ENCODE measurements at places on chromosomes 12 and 14.

- no peak for DNase-seq
Observed at GRCh38 chr12:61765926-61766325, 494.3 kb upstream of the USP15 start.

GRCh38 chr12:106285982-106286381, 16.6 kb upstream of the TCP11L2 start:
- no peak for DNase-seq

DNA sequence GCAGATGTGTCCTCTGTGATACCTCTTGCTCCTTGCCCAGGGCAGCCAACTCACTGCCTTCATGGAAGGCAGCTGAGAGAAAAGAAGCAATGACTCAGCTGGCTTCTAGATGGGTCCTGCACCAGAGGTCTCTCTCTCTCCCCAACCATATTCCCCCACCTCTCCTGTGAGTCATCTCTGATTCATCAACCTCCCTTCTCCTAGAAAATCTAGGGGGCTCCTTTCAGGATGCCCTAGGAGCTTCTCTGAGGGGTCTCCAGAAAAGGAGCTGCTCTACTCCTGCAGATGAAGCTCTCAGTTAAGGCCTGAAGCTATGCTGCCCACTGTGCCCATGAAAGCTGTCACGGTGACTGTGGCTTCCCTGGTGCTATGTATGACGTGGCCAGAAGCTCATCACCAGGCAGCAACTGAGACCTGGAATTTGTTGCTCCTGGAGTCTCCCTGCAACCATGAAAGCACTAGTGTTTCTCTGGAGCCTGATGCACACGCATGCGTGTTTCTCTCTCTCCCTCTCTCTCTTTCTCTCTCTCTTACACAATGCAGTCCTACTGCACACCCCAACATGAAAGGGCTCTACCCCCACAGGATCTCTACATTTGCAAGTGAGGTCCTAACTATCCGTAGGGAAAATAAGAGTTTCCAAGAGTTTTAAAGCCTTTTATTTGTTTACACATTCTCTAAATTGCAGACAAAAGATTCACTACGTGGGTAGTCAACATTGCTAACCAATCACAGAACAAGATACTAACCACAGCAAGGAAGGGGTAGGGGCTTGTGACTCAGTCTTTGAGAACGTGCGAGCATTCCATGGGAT, 285.3 kb downstream of the DPF3 start:
- DNase-seq: no peak

DNA sequence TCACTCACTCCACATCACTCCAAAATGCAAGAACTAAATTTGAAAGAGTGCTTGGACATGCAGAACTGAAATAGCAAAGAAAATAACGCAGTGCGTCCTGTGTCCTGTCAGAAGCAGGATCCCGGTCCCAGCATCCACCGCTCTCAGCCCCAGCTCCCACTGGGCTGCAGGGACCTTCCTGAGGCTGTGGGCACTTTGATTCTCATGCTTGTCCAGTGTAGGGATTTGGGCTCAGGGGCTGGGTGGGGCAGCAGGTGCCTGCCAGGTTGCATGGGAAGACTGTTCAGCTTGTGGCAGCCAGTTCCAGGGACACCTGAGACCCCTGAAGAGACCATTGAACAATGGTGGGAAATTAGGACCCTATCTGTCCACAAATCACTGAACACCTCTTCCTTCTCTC, 140.0 kb upstream of the FKBP4 start:
- DNase-seq: peak; percentile 30

DNA sequence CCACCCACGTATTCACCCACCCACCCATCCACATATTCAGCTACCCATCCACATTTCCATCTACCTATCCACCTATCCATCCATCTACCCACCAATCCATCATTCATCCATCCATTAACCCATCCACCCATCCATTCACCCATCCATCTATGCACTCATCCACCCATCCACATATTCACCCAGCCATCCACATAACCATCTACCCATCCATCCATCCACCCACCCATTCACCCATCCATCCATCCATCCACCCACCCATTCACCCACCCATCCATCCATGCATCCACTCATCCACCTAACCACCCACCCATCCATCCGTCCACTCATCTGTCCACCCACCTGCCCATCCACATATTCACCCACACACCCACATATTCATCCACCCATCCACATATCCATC, 70.5 kb downstream of the LGMN start:
- peak; percentile 5 for DNase-seq

GRCh38 chr12:5872745-5873144, 72.3 kb downstream of the ANO2 start:
- no peak for DNase-seq

DNA sequence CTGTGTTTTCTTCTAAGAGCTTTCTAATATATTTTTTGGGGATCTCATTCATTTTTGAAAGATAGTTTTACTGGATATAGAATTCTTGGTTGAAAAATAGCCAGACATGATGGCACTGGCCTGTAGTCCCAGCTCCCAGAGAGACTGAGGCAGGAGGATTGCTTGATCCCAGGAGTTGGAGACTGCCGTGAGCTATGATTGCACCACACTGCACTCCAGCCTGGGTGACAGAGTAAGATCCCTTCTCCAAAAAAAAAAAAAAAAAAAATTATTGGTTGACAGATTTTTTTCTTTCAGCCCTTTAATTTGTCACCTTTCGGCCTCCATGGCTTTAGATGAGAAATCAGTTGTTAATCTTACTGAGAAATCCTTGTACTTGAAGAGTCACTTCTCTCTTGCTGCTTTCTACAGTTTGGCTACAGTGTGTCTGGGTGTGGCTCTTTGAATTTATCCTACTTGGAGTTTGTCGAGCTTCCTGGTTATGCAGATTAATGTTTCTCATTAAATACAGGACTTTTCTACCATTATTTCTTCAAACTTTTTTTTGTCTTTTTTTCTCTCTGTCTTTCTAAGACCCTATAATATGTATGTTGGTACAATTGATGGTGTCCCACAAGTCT, 60.2 kb upstream of the AMN start:
- no peak for DNase-seq

DNA sequence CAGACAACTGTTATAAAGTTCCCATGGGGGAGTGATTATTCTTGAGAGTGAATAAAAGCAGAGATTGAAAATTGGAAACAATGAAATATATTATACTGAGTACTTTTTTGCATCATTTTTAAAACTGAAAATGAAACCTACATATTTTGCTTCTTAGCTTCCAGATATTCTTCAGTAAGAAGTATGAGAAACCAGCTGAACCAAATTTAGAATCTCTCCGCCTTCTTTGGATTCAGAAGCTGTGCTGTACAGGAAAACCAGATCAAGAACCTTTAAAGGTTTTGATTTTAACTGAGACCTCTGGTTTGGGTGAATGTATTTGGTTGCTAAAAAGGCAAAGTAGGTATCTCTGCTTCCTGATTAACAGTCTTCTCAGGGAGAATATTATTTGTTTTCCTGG, 109.4 kb downstream of the AKAP6 start:
- no peak for DNase-seq

DNA sequence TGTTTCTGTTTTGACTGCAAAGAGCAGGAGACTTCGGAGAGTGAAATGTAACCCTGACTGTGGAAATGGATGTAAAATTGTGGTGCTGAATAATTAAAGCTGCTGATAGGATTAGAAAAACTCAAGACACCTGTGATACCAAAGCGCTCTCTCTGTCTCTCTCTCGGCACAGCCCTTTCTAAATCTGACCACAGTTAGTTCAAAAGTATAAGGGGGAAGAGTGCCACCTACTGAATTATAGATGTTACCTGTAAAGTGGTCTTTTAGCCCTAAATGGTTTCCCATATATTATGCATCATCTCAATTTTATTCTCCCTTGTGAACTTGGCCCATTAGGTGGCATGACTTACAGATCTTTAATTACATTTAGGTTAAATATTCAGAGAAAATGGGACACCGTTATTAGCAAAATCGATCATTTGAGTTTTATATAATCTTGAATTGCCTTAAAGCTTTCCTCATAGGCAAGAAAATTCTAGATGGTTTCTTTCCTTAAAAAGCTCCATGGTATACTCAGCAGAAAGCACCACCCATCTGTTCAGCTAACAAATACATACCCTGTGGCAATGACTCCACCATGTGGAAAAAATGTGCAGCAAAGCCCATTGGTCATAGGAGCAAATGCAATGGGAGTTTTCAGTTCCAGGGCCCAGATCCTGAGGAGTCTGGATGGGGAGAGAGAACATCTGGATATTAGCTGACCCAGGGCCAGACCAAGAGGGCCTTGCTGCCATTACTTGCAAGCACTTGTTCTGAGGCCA, 18.1 kb downstream of the RFC5 start:
- no peak for DNase-seq

GRCh38 chr14:76927971-76928700, 100.4 kb downstream of the IRF2BPL start:
- DNase-seq: no peak

DNA sequence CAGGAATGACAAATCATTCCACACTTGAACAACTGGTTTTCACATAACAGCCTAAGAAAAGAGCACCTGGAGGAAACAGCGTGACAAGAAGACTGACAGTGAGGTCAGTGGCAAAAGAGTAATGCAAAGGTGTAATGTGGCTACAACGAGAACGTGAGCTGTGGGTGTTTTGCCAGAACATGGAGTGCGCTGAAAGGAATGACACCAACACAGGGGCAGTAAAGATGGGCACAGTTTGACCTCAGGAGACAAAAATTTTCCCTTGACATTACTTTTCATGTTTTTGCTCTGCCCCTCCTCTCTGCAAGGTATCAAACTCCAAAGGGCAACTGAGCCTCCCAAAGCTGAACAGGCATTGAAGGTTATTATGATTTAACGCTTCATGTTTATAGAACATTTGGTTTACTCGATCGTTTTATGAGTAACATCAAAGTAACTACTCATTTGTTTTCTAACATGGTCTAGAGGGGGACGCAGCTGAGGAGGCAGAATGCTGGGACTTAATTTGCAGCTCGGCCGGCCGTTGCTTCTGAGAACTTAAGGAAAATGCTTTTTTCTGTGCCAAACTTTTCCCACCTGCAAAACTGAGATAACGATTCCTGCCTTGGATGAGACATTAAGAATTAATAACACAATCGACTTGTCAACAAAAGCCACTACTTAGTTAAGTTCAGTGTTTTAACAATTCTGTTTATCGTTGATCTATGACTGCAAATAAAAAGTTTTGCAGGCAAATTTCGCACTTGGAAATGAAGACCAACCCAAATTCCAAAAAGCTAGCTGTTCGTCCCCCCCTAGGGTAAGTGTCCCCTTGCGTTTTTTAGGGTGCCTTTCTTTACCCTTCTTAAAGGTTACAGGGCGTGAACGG, 954 bp downstream of the HAUS4 start:
- no peak for DNase-seq

DNA sequence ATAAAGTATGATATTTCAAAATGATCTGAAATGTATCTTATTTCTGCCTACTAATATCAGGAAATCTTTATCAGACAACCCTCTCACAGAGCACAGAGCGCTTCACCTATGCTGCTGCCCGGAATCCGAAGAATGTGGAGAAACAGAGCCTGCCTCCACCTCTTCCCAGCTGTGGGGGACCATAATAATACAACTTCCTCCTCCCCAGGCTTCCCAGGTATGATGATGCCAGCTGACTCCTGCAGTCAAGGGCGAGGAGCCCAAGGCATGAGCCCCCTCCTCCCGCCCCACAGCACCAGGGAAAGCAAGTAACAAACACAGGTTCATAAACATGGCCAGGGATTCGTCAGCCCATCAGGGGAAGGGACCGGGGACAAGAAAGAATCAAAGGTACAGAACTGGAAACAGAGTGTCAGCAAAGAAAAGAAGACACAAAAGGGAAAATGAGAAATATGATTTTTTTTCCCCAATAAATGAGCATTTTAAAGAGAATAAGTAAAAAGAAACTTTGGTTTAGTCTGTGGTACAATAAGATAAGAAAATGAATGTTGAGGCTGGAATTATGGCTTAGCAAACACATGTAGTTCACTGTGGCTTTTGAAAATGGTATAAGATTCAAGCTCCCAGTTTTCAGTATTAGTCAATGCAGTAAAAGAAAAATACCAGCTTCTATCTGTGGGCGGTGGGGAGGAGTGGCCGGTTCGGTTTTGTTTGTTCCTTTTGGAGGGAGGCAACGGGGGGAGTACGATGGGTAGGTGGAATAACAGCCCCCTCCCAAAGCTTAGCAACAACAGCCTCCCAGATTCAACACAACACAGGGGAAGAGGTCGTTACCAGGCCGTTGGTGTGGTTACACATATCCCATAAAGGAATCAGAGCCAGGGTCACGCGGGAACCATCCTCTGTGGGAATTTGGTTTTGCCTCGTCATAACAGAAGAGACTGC, 68.3 kb downstream of the SETD3 start:
- no peak for DNase-seq

- DNase-seq: no peak
Observed at GRCh38 chr12:12195081-12195480, 71.8 kb downstream of the LRP6 start.

GRCh38 chr12:95593266-95593871, 42.1 kb upstream of the USP44 start:
- no peak for DNase-seq

DNA sequence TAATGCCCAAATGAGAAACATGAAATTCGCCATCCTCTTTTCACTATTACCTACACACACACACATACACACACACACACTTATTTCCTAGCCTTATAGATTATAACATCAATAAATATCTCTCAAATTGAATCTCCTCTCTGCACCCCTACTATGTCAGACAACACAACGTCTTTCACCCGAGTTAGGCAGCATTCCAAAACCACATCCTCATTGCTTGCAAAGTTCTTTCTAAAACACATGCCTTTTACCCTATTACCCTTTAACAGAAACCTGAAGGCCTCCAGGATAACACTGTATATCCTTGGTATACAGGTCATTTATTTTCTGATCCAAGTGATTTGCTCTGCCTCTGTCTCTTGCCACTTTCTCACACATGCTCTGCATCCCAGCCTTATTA, 56.3 kb downstream of the KCNH5 start:
- DNase-seq: no peak

GRCh38 chr12:122862872-122863701, 27.8 kb downstream of the HIP1R start:
- DNase-seq: peak; percentile 92

DNA sequence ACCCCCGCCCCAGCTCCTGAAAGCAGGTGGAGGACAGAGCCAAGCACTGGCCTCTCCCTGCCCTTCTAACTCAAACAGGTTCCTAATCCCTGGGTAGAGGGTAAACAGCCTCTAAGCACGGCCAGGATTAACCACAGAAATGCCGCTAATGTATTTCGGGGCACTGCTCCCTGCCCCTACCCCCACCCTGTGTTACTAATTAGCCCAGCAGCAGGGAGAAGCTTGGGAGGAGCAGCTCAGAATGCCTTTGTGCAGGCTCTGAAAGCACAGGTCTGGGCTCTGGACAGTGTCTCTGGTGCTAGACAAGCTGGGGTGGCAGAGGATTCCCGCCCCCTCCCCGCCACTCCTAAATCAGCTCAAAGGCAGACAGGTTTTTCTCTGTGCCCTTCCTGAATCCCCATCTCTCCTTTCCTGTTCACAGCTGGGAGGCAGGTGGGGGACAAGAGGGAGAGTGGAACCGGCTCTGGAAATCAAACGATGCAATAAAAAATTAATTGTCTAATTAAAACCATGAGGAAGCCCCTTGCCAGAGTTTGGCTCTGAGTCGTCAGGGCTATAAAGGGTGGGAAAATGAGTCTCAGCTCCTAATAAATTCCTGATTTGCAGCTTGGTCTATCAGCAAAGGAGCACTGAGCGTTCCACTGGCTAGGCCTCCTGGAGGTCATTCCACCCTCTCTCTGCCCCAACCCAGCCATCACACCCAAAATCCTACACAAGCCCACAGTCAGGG, 53.0 kb downstream of the SMUG1 start:
- DNase-seq: no peak

GRCh38 chr14:36320897-36321381, 502 bp upstream of the MBIP start:
- DNase-seq: no peak

All from Peyer's patch (tissue), 4 donors.